ENCODE measurements at places on chromosomes 7 and 10.

GRCh38 chr7:28666154-28666553 is 253.8 kb downstream of the CREB5 start:
- DNase-seq = no peak

GRCh38 chr10:74981831-74982633 is 129.4 kb upstream of the SAMD8 start:
- no peak for DNase-seq

GRCh38 chr10:99709480-99710229 is 22.3 kb downstream of the COX15 start:
- no peak for DNase-seq

DNA sequence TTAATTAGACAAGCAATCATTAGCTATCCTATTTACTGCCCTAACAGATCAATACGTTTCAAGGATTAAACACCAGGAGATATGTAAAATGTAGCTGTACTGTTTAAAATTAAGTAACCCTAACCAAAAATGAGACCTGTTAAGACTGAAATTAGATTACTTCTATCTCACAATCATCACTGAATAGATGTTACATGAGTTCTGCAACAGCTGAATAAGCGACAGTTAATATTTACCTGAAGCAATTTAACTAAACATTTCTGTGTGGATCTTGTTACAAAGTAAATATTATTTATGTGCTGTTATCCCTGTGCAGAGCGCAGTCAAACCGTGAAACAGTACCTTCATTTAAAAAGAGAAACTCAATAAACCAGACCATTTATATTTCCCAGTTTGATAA is 122.5 kb downstream of the RELN start:
- DNase-seq = no peak

GRCh38 chr10:1115607-1115955 is 59.4 kb downstream of the WDR37 start:
- DNase-seq = no peak

GRCh38 chr7:11613292-11613930 is 218.6 kb downstream of the THSD7A start:
- no peak for DNase-seq

DNA sequence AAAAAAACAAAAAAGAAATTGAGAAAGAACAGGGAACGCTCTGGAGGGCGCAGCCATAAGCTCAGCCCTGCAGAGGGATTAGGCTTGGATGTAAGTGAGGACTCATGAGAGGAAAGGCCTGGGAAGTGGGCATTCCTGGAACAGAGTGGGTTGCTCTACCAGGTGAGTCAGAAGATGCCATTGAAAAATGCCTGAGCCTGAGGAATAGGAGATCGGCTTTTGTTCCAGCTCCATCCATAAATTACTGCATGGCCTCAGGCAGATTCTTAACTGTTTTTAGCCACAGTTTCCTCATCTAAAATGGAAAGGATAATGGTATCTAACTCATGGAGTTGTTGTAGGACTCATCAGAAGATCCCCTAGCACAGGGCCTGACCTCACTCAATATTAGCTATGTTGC is 1.1 kb upstream of the RGR start:
- no peak for DNase-seq

- peak; percentile 99 for DNase-seq
These were observed 330.0 kb downstream of the ARL4A start for GRCh38 chr7:13017333-13017857.

- no peak for DNase-seq
These were observed 149.2 kb downstream of the PLPP4 start for GRCh38 chr10:120606051-120606764.

GRCh38 chr7:70679661-70680060 is 452.3 kb upstream of the GALNT17 start:
- no peak for DNase-seq

GRCh38 chr7:76211216-76211615 is 9.5 kb downstream of the SRRM3 start:
- no peak for DNase-seq

- DNase-seq = peak; percentile 6
These were observed 57.6 kb downstream of the RNLS start for GRCh38 chr10:88525371-88526069.

- no peak for DNase-seq
These were observed 88.0 kb downstream of the CFTR start for GRCh38 chr7:117567781-117568180.

DNA sequence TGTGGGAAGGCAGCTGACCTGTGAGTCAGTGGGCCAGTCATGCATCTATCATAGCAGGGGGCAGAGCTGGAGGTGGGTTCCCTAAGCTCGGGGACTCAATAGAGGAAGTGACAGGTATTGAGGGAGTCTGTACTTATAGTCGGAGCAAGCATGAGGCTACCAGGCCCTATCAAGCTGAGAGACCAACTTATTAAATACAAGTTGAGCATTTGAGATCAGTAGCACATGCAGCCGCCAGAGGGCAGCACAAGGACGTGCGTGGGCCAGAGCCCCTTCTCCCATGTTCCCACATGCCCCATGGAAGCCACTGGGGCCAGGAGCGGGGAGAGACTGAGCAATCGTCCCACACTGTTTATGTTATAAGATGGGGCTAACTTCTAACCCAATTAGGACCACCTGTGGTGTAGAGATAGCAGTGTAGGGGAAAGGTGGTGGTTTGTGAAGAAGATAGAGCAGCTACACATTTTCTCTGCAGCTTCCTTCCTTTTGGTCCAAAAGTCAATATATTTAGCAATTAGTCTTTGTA is 13.0 kb upstream of the STK31 start:
- DNase-seq = peak; percentile 78

DNA sequence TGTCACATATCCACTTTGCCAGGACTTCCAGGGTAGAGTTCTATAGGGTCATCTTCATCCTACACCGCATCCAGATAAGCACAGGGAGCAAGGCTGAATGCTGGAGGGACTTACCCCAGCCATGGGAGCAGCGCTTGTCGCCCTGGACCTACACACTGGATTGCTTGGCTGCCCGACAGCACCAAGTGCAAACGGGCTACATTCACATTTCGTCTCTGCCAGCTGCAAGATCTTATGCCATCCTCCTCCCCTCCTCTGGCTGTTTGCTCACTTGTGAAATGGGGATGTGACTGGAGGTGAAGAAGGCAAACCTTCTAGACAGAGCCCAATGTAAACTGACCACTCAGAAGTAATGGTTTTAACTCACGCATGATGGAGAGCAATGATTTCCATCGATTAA is 1.0 kb downstream of the DDC start:
- no peak for DNase-seq

DNA sequence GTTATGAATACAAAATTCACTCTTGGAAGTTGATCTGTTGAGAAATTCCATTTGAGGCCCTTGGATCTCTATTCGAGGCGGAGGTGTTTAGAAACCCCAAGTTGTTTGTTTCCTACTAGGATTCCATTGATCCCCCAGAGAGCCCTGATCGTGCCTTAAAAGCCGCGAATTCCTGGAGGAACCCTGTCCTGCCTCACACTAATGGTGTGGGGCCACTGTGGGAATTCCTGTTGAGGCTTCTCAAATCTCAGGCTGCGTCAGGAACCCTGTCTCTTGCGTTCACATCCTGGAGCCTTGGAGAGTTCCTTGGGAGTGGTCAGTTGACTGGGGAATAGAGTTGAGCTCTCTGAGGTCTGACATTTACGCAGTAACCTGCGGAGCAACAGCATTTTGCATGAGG is 1.2 kb downstream of the CFAP69 start:
- no peak for DNase-seq

Measured in SW480 (cell line).